GM12892 (cell line): ENCODE measurements at places on chromosomes 5 and 9.

- no peak for DNase-seq
These were observed 199.7 kb downstream of the TMC1 start for GRCh38 chr9:72721067-72721466.

DNA sequence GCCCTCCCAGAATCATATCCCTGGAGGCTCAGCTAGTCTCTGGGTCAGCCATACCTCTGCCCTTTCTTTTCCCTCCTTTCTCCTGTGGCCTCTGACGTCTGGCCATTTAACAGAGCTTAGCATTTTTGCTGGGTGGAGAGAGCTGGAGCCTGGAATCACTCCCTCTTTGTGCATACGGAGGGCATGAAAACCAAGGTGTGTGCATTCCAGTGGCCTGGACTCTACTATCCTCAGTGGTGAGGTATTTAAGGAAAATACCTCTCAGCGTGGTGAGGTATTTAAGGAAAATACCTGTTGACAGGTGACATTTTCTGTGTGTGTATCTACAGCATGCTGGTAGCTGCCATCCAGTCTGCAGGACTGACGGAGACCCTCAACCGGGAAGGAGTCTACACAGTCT, 27.5 kb downstream of the TGFBI start:
- DNase-seq, result no peak

- no peak for DNase-seq
These were observed 73.3 kb upstream of the SARDH start for GRCh38 chr9:133811471-133811870.

GRCh38 chr5:71880536-71880935, 161.5 kb downstream of the CARTPT start:
- DNase-seq, result no peak

DNA sequence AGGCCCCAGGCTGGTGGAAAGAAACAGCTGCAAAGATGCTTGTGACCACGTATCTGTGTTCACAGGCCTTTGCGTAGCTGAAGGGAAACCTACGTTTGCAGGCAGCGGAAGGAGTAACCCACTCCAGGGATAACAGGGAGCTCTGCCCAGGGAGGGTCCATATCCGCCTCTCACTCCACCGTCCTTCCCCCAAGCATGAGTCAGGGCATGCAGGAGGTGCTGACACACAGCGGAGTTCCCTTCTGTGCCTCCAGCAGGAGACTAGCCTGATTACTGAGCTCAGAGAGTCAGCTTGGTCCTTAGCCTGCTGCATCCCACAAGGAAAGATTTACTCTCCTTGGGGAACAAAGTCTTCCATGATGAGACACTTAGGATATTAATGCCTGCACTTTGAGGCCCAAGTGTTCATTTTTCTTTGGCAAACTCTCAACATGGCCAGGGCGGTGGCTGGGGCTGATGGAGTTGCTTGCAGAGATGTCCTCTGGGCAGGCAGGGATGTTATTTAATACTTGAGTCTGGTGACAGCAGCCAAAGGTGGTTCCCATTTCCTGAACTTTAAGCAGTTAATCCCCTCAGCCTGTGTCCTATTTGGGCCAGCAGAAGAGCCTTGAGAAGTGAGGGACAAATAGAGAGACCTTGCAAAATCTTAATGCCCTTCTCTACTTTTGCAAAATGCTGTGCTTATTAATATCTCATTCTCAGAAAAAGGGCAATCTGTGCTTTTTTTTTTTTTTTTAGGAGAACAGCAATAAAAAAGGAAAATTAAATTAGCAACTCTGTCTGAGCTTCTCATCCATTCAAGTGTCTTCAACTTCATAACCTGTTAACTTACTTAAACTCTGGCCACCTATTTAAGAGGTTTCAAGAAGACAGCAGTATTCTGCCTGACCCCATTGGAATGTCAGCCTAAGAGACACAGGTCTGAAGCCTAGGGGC, 222.1 kb downstream of the HSPA4 start:
- no peak for DNase-seq

GRCh38 chr5:129271308-129271707, 176.8 kb downstream of the ISOC1 start:
- no peak for DNase-seq

DNA sequence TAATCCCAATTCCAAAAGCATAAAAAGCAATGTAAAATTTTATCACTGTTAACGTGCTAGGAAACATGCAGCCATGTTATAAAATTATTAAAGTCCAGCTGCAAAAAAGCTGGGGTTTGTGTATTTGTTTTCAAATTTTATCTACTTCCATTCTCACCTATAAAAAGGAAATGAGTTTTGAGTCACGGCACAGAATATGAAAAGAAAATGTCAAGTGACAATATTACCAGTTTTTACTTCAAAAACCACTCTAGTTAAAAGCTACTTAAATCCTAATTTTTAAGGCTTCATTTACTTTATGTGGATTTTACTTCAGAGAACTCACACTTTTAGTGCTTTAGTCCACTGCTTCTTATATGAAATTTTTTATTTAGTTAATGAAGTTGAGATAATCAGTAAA, 72.7 kb upstream of the IFNE start:
- DNase-seq, result no peak

DNA sequence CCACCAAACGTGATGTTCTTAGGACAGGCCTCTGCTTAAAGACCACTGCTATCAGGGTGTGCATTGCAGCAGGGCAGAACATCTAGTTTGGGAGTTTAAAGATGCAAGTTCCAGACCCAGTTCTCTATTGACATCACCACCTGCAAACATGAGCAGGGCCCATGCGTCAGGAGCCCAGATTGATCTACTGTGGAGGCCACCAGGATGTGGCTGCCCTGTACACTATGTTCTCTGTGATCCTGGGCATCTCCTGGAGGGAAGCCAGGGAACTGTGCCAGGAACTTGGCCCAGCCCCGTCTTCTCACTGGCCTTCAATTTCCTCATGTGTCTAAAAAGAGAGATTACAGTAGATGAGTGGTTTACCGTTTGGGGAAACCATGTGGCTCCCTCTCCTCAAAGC, 87.1 kb downstream of the PDE6A start:
- no peak for DNase-seq
